Tongue (tissue), 3 donors: ENCODE measurements at places on chromosomes 2 and 18. TPM values are rescaled to one million over a fixed set of nuclear protein-coding genes. Genes with fewer than 3 reads are reported as not detected.

- DNase-seq = peak; percentile 68
Measured at GRCh38 chr2:60554074-60554645, 706 bp upstream of the BCL11A start.

- DNase-seq = no peak
Measured at GRCh38 chr2:95232232-95232631, 24.9 kb downstream of the ZNF892 start.

DNA sequence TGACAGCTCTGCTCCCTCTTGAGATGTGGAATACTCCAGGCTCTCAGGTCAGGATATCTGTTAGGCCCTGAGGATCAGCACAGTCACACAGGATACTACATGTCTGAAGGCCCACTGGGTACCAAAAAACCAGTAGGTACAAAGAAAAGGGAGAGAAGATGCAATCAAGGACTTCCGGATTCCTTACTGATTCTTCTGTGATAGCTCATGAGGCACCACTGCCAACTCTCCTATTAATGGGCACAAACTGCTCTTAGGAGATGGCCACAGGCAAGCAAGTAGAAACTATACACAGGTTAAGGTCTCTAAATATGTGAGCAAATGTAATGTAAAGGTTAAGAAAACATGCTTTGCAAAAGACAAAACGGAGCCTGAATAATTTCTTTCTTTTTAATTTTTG lies 3.5 kb downstream of the TMEM127 start:
- no peak for DNase-seq

DNA sequence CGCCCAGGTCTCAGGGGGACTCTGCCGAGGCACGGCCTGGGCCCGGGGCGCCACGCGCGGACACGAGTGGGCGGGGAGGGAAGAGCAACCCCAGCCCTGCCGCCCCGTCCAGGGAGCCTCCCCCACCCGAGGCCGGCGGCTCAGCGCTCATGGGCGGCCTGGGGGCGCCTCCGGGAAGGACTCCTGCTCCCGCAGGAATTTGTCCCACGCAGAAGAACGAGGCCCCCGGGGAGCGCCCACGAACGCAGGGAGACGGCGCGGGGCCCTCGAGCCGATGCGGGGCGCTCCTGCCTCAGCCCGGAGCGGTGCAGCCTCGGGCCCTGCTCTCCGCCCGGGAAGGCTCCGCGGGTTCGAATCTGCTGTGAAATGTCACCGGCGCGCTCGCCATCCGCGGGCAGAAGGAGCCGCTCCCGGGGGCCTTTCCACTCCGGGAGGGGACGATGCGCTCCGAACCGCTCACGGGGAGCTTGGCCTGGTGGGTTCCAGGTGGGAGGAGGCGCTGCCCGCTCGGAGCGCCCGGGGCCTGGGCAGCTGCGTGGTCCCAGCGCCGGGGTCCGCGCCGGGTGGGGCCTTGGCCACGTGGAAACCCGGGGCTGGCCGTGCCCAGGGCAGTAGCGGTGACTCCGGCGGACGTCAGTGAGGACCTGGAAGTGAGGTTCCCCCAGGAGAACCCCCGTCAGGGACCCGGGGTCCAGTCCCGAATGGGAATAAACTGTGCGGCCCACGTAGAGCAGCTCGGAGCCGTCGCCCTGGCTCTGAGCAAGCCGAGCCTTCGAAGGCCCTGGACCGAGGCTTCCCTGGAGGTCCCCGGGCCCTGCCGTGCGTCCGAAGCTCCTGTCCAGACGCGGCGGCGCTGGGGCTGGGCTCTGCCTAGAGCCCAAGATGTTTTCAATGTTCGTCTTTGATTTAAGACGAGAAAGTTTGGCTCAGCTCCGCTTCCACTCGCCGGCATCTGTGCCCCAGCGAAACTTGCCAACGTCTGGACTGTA lies 41.4 kb upstream of the CTDP1 start:
- peak; percentile 40 for DNase-seq

- DNase-seq = no peak
Measured at GRCh38 chr2:2641541-2642410, 310.7 kb upstream of the MYT1L start.

- no peak for DNase-seq
Measured at GRCh38 chr18:50096766-50097435, 98.0 kb downstream of the MYO5B start.

DNA sequence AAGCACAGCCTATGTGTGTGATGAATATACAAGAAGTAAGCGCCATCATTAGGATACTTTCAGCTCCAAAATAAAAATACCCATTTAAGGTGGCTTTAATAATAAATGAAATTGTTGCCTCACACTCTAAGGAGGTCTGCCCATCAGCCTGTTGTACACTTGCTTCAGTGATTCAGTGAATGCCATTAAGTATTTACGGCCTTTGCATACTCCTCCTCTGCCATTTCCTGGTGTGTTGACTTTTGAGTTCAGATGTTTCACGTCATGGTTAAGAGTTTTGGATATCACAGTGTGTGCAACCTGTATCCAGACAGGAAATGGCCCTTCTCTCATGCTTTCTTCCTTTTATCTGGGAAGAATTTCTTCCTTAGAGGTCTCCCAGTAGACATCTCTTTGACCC lies 38.6 kb upstream of the SNORC start:
- no peak for DNase-seq

DNA sequence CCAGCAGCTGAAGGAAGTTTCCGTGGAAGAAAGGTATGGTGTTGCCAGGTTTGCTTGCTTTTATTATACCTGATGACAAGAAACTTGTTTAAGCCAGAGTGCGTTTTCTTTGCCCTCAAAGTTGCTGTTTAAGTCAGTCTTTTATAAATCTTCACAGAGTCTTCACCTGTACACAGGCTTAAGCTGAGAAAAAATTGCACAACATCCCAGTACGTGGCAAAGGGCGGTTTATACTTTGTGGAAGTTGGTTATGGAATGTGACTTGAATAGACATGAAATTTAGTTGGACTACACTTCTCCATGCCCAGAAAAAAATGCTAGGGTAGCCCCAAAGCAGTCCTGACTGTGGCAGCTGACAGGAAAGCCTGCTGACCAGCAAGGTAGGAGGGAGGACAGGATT lies 121.5 kb downstream of the RTN4 start:
- no peak for DNase-seq

GRCh38 chr2:19911808-19912509 lies 10.2 kb upstream of the TTC32 start:
- DNase-seq = no peak

GRCh38 chr2:119008108-119008507 lies 66.1 kb downstream of the MARCO start:
- no peak for DNase-seq

GRCh38 chr2:205073433-205074020 lies 528.3 kb downstream of the PARD3B start:
- DNase-seq = no peak

DNA sequence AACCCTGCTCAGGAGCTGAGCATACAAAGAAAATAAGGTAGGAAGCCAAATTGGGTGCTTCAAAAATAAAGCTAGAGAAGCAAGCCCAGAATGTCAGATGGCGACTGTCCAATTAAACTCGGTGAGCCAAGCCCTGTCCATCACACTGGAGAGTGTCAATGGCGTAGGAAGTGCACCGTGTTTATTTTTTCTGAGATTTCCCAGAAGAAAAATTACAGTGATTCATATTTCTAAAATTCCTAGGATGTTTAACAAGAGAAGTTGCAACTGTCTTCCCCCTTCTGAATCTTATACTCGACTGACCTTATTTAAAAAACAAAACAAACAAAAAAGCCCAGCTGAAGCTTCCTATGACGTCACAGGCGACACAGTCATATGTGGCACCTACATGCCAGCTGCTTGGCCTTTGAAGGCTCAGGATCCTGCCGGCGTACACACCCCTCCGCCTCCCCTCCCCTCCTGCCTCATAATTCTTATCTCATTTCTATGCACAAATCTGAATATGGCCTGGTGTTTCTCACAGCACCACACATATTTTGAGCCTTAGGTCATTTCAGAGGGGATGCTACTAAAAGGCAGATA lies 60.8 kb downstream of the MBP start:
- DNase-seq = peak; percentile 65

NXPH2 gene
- 15.7 TPM for total RNA-seq

SRD5A2 gene
- total RNA-seq = 0.10 TPM

NEU2 gene
- total RNA-seq = not detected

ST8SIA5 gene
- 9.0 TPM for total RNA-seq
